ENCODE measurements at places on chromosomes 7 and 10. TPM values are rescaled to one million over a fixed set of nuclear protein-coding genes. Genes with fewer than 3 reads are reported as not detected.

NXPH1 gene
- 2.8 TPM for total RNA-seq

ARPC1A gene
- total RNA-seq = 321 TPM

YWHAG gene
- 167 TPM for total RNA-seq

STAG3 gene
- 0.96 TPM for total RNA-seq

ABCC2 gene
- total RNA-seq = 0.58 TPM

SPDYE6 gene
- total RNA-seq = not detected

FRG2B gene
- not detected for total RNA-seq

LIPF gene
- total RNA-seq = not detected

COL1A2 gene
- 986 TPM for total RNA-seq

GPER1 gene
- 0.32 TPM for total RNA-seq

ZNF485 gene
- 6.4 TPM for total RNA-seq

COL17A1 gene
- 0.26 TPM for total RNA-seq

NSUN5 gene
- total RNA-seq = 50.5 TPM

TIMM23 gene
- 117 TPM for total RNA-seq

PNLIPRP2 gene
- not detected for total RNA-seq

BAIAP2L1 gene
- total RNA-seq = 2.9 TPM

CCDC186 gene
- total RNA-seq = 6.5 TPM

NKX2-3 gene
- total RNA-seq = not detected

ESYT2 gene
- total RNA-seq = 118 TPM

SAP25 gene
- total RNA-seq = not detected
